NCI-H1105 (cell line): ENCODE measurements at places on chromosomes 1 and 21.

- DNase-seq = no peak
Measured at GRCh38 chr1:40650075-40650474, 15.4 kb downstream of the RIMS3 start.

GRCh38 chr1:156491151-156491949, 9.2 kb downstream of the MEF2D start:
- no peak for DNase-seq

DNA sequence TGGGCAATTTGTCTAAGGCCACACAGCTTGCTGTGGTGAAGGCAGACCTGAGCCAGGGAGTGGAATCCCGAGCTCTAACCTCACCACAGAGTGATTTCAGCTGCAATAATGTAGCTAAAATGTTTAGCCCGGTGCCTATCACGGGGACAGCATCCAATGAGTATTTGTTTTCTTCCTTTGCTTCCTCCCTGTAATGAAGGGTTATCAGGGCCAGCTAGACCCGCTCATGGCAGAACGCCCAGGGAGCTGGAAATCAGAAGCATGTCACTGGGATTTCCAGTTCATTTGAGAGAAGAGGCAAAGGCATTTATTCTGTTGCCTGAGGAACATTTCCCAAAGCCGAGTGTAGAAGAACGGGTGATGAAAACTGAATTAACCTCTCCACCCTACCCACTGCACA, 183.1 kb downstream of the ZSCAN20 start:
- no peak for DNase-seq

GRCh38 chr1:54404939-54405897, 976 bp downstream of the SSBP3 start:
- peak; percentile 38 for DNase-seq
